D721Med (cell line): ENCODE measurements at places on chromosomes 12 and 14.

- no peak for DNase-seq
Measured at GRCh38 chr14:64844272-64844671, 35.4 kb downstream of the SPTB start.

DNA sequence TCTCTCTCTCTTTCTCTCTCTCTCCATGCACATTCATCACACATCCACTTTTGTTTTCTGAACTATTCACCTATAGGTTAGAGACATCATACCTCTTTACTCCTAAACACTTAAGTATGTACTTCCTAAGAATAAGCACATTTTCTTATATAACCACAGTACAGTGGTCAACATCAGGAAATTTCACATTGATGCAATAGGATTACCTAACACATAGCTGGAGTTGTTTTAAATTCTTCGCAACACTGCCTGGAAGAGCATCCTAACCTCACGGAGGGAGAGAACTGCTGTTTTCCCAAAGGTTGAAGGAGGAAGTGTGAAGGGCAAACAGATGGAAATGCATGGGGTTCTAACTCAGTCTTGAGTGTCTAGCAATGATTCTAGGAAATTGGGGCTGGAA is 159.2 kb downstream of the SYT1 start:
- DNase-seq = no peak

DNA sequence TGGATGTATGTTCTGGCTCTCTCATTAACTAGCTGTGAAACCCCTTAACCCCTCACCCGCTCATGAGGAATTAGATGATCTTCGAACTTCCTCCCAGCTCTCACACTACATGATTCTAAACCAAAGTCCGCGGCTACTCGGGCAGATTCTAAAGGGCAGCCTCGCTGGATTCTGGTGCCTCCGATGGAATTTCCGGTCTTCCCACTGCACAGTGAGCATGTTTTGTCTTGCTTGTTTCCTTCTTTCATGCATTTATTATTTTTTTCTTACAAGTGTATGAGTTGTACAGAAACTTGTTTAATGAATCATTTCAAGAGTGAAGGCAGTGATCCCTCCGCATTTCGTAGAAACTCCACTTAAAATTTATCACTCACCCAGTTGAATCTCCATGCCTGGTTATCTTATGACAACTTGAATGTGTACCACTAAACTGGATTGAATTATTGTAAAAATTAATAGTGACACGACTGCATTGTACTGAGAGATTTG is 4.5 kb upstream of the HCAR3 start:
- no peak for DNase-seq

DNA sequence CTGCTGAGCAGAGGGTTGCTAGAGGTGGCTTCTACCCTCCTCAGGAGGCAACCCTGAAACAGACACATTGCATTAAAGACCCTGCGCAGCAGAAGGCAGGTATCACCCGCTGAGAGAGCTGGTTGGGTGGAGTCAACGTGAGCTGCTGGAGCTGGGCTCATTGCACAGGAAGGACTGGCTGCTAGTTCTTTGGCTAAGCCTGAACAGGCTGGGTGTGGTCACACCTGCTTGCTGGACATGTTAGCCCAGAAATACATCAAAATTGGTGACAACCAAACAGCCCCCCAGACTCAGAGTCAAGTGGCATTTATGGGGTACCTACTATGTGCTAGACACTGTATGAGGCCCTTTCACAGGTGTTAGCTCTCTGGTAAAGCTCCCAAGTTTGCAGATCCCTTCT is 33.8 kb upstream of the IRF2BPL start:
- DNase-seq = no peak

GRCh38 chr14:21526672-21527317 is 649 bp upstream of the SALL2 start:
- no peak for DNase-seq

DNA sequence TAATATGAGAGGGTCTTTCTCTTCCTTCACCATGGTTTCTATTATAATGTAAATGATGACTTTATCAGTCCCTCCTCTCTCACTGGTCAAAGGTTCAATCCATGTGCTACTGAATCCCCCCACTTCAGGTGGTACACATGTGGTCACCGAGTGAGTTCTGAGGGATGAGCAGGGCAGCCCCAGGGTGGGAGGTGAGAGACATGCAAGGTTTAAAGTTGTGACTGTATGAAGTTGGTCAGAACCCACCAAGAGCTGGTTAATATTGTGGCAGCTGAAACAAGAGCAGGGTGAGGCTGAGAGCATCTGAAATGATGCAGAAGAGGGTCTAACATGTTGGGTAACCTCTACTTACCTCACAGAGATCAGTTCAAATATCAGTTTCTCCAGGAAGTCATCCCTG is 444.7 kb upstream of the FBXO33 start:
- DNase-seq = no peak
